ENCODE measurements at places on chromosomes 16 and 17.

DNA sequence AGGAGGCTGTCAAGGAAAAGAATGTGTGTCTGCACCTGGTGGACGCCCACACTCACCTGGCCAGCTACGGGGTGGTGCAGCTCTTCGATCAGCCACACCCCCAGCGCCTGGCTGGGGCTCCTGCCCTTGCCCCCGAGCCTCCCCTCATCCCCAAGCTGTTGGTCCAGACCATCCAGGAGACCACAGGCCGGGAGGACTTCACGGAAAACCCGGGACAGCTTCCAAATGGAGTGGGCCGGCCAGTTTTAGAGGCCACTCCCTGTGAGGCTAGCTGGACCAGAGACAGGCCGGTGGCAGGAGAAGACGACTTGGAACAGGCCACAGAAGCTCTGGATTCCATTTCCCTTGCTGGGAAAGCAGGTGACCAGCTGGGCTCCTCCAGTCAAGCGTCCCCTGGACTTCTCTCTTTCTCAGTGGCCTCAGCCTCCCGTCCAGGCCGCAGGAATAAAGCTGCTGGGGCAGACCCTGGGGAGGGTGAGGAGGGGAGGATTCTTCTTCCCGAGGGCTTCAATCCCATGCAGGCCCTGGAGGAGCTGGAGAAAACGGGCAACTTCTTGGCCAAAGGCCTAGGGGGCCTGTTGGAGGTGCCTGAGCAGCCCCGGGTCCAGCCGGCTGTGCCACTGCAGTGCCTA, 2.2 kb downstream of the WDR81 start:
- no peak for DNase-seq

- peak; percentile 54 for DNase-seq
Measured at GRCh38 chr17:34703533-34703932, 124.2 kb downstream of the TMEM132E start.

DNA sequence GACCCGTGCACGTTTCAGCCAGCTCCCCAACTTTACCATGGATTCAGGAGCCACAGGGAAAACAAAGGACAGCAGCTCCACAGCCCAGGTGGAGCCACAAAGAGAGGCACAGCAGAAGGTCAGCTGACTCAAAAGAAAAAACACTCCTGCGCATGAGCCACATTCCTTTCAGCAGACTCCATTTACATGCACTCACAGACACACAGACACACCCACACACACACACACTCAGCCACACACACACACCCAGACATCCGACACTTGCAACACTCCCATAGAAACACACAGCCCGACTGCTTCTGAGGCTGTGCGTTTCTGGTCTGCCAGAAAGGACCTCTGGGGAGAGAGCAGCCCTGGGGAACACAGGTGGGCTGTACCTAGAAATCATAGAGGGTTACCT, 2335.5 kb downstream of the TP53TG3F start:
- no peak for DNase-seq

DNA sequence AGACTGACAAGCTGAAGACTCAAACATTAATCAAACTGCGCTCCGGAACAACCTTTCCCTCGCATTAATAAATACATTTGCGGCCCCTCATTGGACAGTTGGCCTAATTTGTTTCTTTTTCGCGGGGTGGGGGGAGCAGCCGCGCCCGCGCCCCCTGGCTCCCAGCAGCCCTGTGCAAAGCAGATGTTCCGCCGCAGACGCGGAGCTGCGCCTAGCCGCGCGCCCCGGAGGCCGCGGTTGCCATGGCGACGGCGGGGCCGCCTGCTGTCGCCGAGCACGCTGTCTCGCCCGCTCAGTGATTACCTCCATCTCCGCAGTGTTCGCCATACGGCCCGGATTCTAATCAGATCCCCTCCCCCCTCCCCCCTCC, 25.5 kb downstream of the COPZ2 start:
- DNase-seq = peak; percentile 78

- DNase-seq = peak; percentile 36
Measured at GRCh38 chr17:18319604-18320256, 4.6 kb downstream of the SMCR8 start.

DNA sequence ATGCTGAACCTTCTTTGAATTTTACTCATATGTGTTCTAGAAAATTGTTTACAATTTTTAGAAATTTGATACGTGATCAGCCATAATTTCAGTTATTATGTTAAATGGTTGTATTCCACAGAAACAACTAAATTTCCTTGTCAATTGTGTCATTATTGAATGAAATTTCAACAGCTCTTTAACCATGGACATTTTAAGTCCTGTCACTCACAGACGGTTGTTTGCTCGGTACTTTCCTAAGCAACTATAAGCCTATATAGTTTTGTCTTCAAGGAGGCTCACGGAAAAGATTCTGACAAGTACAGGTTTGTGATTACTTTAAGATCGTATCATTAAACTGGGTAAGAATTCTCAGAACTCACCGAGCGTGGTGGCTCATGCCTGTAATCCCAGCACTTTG, 31.8 kb downstream of the SLC39A11 start:
- DNase-seq = no peak

- DNase-seq = peak; percentile 54
Measured at GRCh38 chr17:81309140-81309858, 14.2 kb upstream of the SLC38A10 start.

- DNase-seq = no peak
Measured at GRCh38 chr16:69411064-69411985, 13.1 kb upstream of the CYB5B start.

DNA sequence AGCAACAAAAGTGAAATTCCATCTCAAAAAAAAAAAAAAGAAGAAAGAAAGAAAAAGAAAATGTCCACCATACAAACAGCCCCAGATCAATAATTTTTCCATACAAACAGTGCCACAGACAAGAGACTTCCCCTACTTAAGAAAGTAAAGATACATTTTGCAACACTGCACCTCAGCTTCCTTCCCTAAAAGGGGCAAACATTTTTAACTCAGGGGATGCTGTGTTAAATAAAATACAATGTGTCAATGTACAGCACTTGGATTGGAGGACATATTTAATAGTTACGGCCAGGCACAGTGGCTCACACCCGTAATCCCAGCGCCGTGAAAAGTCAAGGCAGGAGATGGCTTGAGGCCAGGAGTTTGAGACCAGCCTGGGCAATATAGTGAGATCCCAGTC, 22.3 kb downstream of the MYH11 start:
- no peak for DNase-seq

- no peak for DNase-seq
Measured at GRCh38 chr16:15482068-15482747, 47.8 kb downstream of the BMERB1 start.

- no peak for DNase-seq
Measured at GRCh38 chr16:2422123-2422867, 7.0 kb upstream of the CCNF start.

GRCh38 chr16:20344611-20345010, 7.9 kb downstream of the UMOD start:
- DNase-seq = peak; percentile 26

- no peak for DNase-seq
Measured at GRCh38 chr17:10196941-10197340, 1.5 kb downstream of the GAS7 start.

- DNase-seq = no peak
Measured at GRCh38 chr17:80443916-80444643, 29.1 kb downstream of the ENDOV start.

DNA sequence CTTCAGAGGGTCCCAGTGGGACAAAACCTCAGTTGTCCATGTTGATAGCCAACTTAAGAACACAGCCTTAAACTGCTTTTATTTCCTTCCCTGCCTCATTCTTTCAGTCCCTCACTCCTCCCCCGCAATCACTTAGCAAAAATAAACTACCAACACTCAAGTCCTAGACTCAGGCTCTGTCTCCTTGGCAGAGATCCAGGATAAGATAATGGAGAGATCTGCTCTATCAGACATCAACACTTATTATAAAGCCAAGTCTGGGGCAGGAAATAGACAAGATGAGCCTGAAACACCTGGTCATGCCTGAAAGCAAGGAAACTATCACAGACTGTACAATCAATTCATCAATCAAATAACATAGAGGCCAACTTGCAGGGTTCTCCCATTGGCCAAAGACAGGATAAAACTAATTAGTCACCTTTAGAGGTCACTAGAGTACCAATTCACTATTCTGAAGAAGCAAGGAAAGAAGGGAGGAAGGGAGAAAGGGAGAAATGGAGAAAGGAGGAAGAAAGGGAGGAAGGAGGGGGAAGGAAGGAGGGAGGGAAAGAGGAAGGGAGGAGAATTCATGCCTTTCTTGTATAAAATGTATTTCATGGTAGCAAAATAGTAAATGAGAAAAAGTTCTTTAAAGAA, 15.7 kb downstream of the HYDIN start:
- peak; percentile 1 for DNase-seq

- no peak for DNase-seq
Measured at GRCh38 chr17:16293931-16294330, 59.3 kb downstream of the CENPV start.

DNA sequence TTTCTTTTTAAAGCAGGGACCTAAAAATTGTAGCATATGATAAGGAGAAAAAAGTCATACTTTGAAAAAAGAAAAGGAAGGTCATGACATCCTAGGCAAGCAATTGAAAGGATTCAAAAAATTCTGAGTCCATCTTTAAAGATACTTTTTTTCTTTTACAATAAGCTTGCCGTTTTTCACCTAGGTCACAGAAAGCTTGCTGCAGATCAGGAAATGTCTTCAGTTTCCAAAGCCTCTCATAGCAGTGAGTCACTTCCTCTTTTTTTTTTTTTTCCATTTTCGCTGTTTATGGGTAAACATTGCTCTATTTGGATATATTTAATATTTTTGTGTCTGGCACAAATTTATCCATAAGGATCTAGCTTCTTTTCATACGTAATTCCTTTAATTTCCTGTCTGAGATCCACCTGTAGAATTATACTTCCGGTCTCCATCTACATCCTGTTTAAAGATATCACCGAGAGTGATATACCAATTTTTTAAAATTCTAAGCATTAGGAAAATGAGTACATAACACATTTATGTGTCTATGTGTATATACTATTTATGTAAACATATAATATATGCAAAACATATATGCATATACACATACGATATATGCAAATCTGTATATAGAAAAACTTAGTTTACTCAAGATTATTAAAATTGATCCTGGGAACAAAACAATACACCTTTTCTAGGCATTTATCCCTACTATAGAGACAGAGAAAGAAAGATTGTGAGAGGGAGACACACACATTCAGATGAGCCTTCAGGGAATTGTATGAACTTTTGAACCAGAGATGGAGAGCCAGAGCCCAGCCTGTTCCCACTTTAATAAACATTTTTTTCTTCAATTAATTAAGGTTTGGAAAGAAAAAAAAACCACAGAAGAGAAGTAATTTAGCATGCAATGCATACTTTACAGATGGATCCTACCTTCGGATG, 134.4 kb downstream of the SKAP1 start:
- peak; percentile 73 for DNase-seq

DNA sequence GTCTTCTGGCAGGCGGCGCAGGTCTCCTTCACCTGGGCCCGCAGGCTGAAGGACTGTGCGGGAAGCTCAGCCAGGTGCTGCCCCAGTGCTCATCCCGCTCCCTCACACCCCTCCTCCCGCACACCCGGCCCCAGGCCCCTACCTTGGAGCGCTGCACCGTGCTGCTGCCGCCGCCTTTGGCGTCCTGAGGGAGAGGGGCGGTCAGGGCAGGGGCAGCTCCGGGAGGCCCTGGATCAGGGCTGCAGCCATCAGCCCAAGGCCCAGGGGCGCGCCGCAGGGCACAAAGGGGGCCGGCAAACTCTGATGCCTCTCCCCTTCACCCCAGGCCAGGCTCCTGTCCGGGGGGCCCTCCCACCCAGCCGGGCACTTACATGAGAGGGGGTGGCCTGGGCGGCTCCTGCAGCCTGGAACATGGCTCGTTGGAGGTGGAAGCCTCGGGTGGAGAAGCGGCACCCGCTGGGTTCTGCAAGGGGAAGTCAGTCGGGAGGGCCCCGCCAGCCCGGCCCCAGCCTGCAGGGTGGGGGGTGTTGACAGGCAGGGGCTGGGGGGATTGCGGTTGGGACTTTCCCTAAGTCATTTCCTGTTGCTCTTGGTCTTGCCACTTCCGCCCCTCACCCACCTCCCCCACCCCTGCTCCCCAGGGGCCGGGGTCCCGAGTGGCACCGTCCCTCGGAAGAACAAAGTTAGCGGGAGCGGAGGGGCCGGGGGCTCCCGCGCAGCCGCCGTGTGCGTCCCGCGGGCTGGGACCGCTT, 863 bp downstream of the LIMD2 start:
- DNase-seq = peak; percentile 95

DNA sequence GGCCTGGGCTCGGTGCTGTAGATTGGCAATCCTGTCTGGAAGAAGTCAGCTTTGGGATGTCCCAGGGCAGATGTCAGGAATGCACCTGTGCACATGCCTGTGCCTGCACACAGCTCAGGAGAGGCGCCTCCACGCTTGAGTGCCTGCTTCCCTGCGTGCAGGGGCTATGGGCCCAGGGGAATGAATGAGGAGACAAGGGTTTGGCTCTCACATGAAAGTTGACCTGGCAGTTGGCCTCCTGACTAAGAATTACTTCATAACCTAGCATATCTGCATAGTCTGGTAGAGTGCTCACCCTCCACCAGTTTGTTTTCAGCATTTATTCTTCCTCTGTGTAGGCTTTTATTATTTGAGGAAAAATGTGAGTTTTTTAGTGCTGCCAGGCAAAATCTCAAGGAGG, 50.0 kb downstream of the PLD6 start:
- no peak for DNase-seq

GRCh38 chr16:71709229-71709781, 15.2 kb downstream of the PHLPP2 start:
- no peak for DNase-seq

DNA sequence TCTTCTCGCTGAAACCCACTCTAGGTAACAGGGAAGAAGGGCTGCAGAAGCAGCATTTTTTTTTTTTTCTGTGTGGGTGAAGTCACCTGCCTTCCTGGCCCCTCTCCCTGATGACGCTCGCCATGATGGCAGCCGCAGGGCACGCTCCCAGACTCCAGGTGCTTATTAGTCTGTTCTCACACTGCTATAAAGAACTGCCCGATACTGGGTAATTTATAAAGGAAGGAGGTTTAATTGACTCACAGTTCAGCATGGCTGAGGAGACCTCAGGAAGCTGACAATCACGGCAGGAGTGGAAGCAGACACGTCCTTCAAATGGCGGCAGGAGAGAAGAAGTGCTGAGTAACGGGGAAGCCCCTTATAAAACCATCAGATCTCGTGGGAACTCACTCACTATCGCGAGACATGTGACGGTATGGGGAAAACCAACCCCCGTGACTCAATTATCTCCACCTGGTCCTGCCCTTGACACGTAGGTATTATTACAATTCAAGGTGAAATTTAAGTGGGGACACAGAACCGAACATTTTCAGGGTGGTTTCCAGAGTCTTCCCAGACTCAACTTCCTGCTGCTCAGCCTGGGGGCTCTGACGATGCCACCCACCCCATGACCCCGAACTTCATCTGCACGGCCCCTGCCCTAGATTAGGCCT, 34.9 kb upstream of the NLRP1 start:
- peak; percentile 36 for DNase-seq
